ENCODE measurements at places on chromosomes 7 and 10.

- no peak for DNase-seq
Measured at GRCh38 chr7:108114117-108114841, 15.9 kb downstream of the LAMB4 start.

DNA sequence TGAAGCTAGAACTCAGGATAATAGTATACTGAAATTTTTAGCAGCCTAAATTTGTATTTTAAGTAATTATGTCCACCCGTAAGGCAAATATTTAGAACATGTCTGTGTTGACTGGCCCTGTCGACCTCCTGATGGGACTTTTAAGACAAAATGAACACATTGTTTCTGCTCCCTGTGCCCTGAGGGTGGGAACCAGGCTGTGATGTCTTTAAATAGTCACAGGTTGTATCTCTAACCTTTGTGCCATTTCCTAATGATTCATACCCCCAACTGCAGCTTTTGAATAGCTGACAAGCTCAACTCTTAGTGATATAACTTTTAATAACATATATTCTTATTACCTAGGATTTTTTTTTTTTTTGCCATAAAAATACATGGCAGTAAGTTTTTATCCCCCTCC, 494.9 kb upstream of the AKR1E2 start:
- DNase-seq = peak; percentile 49

GRCh38 chr10:107022600-107023354, 141.7 kb downstream of the SORCS1 start:
- no peak for DNase-seq

- DNase-seq = no peak
Measured at GRCh38 chr10:93566435-93567276, at the start of gene FFAR4. Gene FFAR4, plus strand, starts transcription at chr10:93566665. Its CDS starts 56 bp downstream, at chr10:93566721.

GRCh38 chr7:96238976-96239766, 82.7 kb downstream of the SLC25A13 start:
- no peak for DNase-seq

DNA sequence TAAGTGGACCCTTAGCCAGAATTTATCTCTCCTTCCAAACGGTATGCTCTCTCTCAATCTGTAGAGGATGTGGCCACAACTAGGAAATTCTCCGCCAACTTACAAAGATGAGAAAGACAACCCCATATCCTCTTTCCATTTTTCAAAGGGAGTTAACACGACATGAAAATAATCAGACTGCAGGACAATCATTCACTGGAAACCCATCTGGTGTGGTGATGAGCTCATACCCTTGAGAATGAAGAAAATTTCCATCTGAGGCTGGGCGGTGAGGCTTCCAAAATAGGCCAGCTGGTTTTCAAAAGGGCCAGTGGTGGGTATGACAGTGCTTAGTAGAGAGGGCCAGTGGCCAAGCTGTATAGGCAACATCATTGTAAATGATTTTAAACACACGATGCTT, 369.6 kb downstream of the FRMD4A start:
- peak; percentile 98 for DNase-seq

GRCh38 chr10:34254596-34254995, 560.5 kb downstream of the PARD3 start:
- peak; percentile 55 for DNase-seq

GRCh38 chr7:132193898-132194297, 382.4 kb downstream of the PLXNA4 start:
- no peak for DNase-seq

DNA sequence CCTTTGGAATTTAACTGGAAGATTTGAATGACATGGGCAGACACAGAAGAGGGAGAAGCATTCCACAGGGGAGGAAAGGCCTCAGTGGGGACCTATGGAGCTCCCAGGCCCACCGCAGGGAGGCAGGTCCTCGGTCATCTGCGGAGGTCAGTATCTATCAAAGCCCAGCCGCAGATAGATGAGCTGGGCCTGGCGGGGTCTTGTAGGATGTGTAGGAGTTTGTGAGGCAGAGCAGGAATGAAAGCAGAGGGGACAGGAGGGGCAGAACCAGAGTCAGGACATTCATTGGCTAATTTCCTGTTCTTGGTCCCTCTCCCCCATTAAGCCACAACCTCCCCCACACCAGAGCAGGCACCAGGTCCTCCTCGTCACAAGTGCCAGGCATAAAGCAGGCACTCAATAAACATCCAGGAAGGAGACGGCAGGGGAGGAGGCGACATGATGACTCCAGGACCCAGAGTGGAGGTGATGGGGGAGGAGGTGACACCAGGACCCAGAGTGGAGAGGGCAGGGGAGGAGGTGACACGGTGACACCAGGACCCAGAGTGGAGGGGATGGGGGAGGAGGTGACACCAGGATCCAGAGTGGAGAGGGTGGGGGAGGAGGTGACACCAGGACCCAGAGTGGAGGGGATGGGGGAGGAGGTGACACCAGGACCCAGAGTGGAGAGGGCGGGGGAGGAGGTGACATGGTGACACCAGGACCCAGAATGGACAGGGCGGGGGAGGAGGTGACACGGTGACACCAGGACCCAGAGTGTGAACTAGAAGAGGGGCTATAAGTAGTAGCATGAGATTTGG, 83.7 kb upstream of the PDGFA start:
- no peak for DNase-seq

DNA sequence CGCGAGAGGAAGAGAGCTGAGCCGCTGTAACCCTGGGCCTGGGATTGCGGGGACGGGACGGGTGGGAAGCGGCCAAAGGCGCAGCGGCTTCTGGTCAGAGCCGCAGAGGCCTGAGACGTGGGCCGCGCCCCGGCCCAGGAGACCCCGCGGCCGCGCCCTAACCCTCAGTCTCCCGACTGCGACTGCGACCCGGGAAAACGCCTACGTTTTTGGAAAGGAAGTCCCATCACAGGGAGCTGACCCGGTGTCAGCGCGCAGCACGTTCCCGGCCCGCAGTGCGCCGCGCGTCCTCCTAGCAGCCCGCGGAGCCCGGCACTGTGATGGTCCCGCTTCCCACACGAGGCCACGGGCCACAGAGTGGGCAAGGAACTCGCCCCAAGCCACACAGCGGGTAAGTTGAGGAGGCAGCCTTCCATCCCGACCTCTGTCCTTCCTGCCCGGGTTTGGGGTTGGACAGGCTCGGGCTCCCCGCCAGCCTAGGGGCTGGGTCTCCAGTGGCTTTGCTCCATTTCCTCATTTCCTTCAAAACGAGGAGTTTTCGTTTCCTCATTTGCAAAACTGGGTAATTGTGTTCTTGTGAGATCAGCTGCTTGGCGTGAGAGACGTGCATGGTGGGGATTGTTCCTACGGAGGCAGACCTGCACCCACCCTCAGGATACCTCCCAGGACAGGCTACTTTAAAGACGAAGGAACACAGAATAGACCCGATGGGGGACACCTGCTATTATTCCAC, 1.2 kb downstream of the GPNMB start:
- DNase-seq = peak; percentile 40

DNA sequence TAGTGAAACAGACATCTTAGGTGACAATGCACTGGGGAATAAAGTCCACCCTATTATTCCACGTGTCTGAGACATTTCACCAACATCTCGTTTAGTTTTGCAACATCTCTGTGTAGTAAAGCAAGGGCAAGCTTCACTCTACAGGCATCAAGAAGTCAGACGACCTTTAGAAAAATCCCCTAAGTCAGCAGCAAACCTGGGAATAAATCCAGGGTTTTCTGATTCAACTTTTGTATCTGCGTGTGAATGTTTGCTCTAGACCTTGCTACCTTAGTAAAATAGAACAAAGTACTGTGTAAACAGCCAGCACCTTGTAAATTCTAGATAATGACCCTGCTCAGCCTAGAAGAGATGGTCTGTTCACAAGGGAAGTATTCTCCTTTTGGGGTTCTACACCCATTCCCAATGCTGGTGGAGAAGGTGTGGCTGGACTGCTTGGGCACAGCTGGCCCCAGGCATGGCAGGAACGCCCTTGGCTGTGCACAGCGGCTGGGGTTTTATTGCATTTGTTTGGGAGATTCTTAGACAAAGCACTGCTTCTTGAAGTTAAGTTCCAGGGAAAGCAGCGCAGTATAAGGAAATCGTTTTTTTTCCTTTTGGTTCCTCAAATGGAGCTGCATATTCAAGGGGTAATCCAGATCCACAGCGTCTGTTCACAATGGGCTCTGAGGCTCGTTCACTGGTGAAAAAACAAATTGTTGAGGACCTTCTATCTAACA, 38.3 kb upstream of the GALNTL5 start:
- no peak for DNase-seq

DNA sequence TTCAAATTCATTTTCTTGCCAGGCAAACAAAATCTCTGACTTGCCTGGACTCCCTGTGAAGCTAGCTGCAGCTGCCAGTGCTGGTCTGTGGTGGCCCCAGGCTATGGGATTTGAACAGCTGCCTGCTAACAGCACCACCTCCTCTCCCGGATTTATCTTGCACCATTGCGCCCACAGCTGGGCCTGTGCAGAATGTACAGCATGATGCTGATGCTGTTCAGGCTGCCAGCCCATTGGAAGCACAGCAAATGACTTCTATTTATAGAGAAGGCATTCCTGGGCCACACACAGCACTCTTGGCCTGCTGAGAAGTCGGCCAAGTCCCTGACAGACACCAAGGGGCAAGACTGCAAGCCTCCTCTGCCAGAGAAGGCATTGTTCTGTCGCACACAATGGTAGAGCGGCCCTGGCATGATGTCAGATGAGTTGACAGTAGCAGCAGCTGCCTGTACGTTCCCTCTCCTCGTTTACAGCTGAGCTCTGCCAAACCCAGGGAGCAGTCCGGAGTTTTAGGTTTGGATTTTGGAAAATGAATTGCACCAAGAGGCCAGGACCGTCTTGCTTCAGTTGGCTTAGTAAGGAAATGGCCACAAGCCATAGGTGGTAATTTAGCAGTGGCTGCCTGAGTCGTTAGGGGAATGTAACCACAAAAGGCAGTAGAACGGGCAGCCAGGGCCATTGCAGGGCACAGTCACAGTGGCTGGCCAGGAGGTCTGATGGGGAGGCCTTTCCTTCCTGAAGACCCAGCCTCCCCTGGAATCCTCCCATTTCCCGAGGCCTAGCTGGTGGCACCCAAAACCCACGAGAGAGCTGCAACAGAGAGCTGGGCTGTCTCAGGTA, 38.5 kb downstream of the MTURN start:
- peak; percentile 100 for DNase-seq

DNA sequence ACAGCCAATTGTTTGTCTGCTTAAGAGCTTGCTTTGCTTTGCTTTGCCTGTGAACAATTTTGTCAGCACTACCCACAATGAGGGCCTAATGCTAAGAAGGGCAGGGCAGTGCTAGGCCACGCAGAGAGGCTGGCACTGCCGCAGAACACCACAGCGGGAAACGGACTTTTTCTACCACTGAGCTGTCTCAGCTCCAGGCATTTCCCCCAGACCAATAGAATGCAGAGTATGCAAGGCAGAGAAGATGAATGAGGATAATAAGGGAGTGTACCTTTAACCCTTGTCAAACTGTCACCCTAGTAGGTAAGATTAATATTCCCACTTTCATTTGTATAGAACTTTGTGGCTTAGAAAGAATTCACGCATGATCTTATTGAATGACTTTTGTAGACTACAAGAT, 104.5 kb downstream of the SH3PXD2A start:
- no peak for DNase-seq

DNA sequence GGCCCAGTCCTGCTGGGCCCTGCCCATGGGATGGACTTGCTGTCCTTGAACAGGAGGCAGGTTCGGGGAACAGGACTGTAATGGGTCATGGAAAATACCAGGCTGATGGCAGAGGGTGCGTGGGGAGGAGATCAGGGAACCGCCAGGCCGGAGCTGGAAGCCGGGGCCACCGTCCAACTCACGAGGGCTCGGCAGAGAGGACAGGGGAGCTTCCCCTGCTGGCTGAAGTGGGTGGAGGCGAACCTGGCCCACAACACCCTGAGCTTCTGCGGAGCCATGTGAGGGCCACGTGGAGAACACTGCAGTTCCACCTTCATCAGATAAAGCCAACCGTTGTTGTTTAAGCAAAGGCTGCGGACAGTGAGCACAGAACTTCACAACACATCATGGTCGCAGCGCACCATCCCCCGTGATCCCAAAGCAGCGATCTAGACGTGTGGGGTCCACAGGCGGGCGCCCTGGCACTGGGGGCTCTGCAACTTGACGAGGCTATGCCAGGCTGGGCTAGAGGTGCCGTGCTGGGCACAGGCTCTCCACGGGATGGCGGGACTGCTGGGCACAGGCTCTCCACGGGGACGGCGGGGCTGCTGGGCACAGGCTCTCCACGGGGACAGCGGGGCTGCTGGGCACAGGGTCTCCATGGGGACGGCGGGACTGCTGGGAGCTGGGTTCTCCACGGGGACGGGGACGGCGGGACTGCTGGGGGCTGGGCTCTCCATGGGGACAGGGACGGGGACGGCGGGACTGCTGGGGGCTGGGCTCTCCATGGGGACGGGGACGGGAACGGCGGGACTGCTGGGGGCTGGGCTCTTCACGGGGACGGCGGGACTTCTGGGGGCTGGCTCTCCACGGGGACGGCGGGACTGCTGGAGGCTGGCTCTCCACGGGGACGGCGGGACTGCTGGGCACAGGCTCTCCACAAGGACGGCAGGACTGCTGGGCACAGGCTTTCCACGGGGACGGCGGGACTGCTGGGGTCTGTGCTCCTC, 473.4 kb downstream of the DNAJB6 start:
- DNase-seq = no peak

GRCh38 chr10:120945801-120946302, 94.7 kb downstream of the WDR11 start:
- no peak for DNase-seq

- DNase-seq = no peak
Measured at GRCh38 chr10:44922796-44923545, 11.8 kb downstream of the TMEM72 start.

DNA sequence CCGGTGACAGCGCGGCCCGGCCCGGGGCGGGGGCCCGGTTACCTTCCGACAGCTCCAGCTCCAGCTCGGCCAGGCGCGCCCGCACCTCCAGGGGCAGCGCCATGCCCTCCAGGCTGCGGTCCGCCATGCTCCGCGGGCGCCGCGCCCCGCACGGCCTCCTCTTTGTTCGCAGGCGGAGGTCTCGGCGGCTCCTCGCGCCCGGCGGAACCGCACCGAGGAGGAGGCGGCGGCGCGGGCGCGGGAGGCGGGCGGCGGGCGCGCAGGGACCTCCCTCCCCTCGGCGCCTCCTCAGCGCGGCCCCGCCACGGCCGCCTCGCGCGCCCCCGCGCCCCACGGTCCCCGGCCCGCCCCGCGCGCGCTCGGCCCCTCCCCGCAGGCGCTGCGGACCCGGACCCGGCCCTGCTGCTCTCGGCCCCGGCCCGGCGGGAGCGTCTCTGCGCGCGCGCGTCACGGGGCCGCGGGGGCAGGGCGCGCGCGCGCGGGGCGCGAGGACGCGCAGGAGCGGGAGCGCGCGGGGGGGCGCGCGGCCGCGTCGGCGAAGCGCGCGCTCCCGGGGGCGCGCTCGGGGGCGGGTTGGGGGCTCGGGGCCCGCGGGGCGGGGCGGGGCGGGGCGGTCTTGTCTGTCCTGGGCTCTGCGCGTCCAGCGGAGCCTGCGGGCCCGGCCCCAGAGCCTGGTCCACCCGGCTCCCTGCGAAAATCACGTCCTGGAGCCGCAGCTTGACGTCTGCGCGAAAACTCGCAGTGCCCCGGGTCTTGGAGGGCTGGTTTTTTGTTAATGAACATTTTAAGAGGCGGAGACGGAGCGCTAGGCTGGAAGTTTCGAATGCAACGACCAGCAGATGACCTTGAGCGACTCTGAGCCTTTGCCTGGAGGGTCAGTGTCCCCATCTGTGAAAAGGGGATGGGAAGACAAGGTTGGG, at the start of gene DIP2C:
TSS of gene DIP2C (minus strand) at position 217 of the 920 bp plus-strand sequence. CDS start at position 127, 90 bp downstream.
- DNase-seq = peak; percentile 85

- peak; percentile 67 for DNase-seq
Measured at GRCh38 chr7:48130658-48131108, 40.6 kb upstream of the ABCA13 start.
